ENCODE measurements at places on chromosomes 5 and 9. TPM values are rescaled to one million over a fixed set of nuclear protein-coding genes. Genes with fewer than 3 reads are reported as not detected.

Gene SPINK5
- total RNA-seq = 3.4 TPM

Gene KCNN2
- 0.66 TPM for total RNA-seq

DNA sequence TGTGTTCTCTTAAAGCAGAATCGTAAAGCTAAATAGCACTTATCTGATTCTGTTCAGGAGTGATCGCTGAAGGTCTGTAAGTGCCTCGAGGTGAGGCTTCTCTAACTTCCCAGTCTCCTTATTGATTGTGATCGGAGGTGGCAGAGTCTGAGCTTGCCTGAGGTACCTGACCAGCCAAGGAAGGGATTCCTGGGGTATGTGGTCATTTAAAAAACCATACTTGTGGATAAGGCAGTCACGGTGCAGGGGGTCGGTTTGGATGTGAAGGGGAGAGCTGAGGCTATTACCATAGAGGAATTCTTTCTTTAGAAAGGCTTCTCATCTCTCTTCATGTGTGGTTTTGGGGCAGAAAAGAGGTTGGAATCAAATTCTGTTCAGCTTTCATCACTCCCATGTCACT is 193.7 kb downstream of the TLE4 start:
- H3K36me3 ChIP-seq = no peaks in the 10 kb centered on the region
- H3K27me3 ChIP-seq = no peaks in the 10 kb centered on the region
- DNase-seq = no peak
- H3K4me3 ChIP-seq = no peak overlapping the region
- no peak overlapping the region for H3K27ac ChIP-seq

- no peak overlapping the region for H3K4me3 ChIP-seq
- no peaks in the 10 kb centered on the region for H3K4me1 ChIP-seq
- H3K36me3 ChIP-seq = no peaks in the 10 kb centered on the region
- H3K27me3 ChIP-seq = no peaks in the 10 kb centered on the region
- no peak overlapping the region for H3K27ac ChIP-seq
These were observed 23.4 kb downstream of the CDK20 start for GRCh38 chr9:87950765-87951488.

- no peaks in the 10 kb centered on the region for H3K27me3 ChIP-seq
- no peak overlapping the region for H3K27ac ChIP-seq
- H3K4me1 ChIP-seq = no peaks in the 10 kb centered on the region
- DNase-seq = no peak
- H3K36me3 ChIP-seq = no peaks in the 10 kb centered on the region
- no peak overlapping the region for H3K4me3 ChIP-seq
These were observed 106.6 kb upstream of the TLE4 start for GRCh38 chr9:79465156-79465555.

- H3K27me3 ChIP-seq = no peaks in the 10 kb centered on the region
- no peaks in the 10 kb centered on the region for H3K4me1 ChIP-seq
- no peak for DNase-seq
- no peaks in the 10 kb centered on the region for H3K36me3 ChIP-seq
These were observed 79.9 kb downstream of the RFK start for GRCh38 chr9:76314321-76314720.

DNA sequence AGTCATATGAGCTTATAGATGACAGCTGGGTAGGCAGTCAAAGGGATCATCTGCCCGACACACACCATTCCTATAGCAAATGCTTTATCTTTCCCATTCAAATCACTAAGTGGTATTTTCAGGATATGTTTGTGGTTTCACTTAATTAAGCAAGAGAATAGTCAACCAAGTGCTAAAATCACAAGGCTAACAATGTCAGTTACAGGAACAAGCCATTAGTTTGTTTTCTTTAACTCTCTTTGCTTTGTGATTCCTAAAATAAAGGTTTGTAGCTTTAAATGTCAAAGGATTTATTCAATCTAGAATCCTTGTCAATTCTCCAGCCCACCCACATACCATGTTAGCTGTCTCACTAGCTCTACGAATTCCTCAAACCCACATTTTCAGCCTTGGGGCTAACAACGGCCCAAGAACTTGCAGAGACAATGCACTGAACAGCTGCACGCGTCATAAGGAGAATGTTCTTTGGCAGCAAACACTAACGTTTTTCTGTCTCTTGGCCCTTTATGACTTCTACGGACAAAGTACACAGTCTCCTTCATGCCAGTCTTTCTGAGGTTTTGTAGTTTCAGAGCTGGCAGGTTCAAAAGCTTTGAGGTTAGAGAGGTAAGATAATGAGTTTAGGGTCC is 56.6 kb downstream of the ELAVL2 start:
- H3K4me3 ChIP-seq = no peak overlapping the region
- no peak overlapping the region for H3K27ac ChIP-seq
- no peaks in the 10 kb centered on the region for H3K36me3 ChIP-seq

DNA sequence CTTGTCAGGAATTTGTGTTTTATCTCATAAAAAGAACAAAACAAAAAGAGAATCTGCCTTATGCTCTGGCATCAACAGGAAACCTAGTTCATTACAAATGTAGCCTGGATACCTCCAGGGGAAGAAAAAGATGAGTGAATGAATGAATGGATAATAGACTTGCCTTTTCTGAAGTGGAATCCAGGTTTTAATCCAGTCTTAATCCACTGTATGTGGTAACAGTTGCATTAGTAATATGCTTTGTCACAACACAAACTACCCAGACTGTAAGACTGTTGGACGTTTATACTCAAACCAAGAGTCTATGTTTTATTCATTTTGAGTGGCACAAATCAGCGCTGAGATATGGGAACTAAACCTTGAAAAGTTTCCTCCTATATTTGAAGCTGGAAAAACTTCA is 32.1 kb upstream of the MAP3K1 start:
- no peak overlapping the region for H3K4me3 ChIP-seq
- no peaks in the 10 kb centered on the region for H3K36me3 ChIP-seq
- no peaks in the 10 kb centered on the region for H3K4me1 ChIP-seq
- no peak for DNase-seq
- no peaks in the 10 kb centered on the region for H3K27me3 ChIP-seq
